Omental fat pad (tissue), 4 donors: ENCODE measurements at places on chromosomes 4 and X.

- no peak for DNase-seq
These were observed 8.9 kb upstream of the NAP1L5 start for GRCh38 chr4:88706574-88706973.

DNA sequence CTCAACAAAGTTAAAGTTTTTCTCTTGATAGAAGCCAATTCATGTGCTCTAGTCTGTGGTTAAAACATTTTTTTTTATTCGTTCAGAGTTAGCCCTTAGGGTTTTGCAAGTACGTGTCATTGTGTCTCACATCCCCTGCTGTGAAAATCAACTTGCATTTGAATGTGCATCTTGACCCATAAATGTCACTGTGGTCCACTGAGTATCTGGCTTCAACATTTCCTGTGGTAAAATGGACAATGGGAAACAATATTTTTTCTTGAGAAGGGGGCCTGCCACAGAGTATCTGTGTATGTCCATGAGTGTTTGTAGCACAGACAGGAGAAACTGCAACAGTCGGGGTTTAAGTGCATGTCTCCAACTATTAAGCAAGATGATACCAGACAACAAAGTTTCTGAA lies 554.8 kb upstream of the TENM3 start:
- no peak for DNase-seq

- DNase-seq: no peak
These were observed 9.2 kb downstream of the NHSL2 start for GRCh38 chrX:71919886-71920285.

- DNase-seq: no peak
These were observed 84.0 kb upstream of the TBC1D9 start for GRCh38 chr4:140839888-140840790.

- DNase-seq: no peak
These were observed 224.9 kb upstream of the HHIP start for GRCh38 chr4:144421056-144421455.

GRCh38 chrX:133654811-133655210 lies 239.5 kb upstream of the GPC4 start:
- DNase-seq: no peak

GRCh38 chr4:56007154-56007553 lies 58.4 kb downstream of the CEP135 start:
- no peak for DNase-seq

DNA sequence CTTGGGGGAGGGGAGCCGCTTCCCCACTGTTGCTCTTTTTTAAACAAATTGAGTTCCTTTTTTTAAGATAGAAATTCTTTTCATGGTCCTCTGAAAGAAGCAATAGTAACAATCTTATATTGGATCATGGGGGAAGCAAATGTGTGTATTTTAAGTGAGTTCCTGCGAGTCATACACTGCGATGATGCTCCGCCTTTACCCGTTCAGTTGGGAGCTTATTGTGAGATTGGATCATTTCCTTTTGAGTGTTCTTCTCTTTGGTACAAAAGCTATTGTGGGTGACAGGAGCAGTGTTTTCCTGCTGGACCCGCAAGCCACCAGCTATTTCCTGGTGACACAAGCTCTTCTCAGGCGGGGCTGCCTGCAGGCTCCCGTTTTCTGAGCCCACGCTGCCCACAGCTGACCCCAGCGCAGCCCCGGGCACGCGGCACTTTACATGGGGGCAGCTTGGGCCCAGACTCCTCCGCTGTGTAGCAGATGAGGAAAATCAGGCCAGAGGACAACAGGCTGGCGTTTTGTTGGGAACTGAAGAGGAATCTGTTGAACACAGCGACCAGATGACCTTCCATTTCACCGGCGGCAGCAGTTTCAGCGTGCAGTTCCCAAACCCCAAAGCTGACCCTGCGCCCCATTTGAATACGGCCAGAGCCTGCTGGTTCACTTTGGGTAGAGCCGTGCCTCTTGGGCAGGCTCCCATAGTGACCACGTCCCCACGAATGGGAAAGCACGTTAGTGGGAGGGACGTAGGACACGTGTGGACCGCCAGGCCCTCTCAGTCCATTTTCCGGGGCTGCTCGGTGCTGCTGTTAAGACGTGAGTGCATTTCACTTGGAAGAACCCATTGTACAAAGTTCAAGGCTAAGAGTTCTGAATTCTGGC lies 12.2 kb downstream of the TADA2B start:
- DNase-seq: no peak

- DNase-seq: no peak
These were observed 218.9 kb downstream of the OR13H1 start for GRCh38 chrX:131762802-131763234.

- DNase-seq: no peak
These were observed 80.1 kb upstream of the MAML3 start for GRCh38 chr4:140233791-140234696.

- no peak for DNase-seq
These were observed 236.7 kb upstream of the JADE1 start for GRCh38 chr4:128572778-128573241.

GRCh38 chrX:35617836-35618235 lies 180.3 kb upstream of the MAGEB16 start:
- DNase-seq: no peak

- DNase-seq: no peak
These were observed 1.7 kb upstream of the HEPH start for GRCh38 chrX:66162331-66162822.

GRCh38 chrX:48578661-48579128 lies 4.4 kb downstream of the RBM3 start:
- DNase-seq: no peak

- no peak for DNase-seq
These were observed 17.4 kb downstream of the VEGFC start for GRCh38 chr4:176775338-176775737.

DNA sequence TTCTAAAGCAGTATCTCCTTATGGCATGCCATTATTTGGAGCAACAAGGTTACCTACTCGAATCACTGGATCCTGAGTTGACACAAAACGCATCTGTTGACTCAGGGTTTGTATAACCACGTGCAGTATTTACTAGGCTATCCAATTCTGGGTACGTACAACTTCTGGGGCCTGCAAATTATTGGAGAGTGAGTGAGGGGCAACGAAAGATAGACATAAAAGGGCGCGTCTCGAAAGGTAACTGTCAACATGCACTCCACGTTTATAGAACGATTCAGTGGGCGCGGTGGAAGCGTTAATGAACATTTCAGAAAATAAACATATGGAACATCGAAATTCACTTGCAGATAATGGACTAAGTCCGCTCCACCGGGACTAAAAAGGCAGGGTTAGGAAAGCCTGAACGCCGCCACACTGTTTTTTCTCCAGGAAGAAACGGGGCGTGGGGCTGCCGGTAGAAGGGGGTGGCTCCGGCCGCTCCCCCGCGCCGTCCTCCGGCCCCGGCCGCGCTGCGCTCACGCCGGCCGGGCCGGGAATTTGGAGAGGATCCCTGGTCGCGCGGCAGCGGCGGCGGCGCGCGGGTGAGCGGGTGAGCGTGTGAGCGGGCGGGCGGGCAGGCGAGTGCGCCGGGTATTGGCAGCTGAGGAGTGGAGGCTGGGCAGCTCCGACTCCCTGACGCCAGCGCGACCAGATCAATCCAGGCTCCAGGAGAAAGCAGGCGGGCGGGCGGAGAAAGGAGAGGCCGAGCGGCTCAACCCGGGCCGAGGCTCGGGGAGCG lies at the start of gene SMAD1:
Gene SMAD1 (plus strand): TSS at position 690 of the 778 bp plus-strand sequence. CDS start 32,761 bp downstream, outside the sequence.
- no peak for DNase-seq

- DNase-seq: no peak
These were observed 33.7 kb downstream of the ADAD1 start for GRCh38 chr4:122412547-122412946.

GRCh38 chrX:110795645-110796406 lies at the start of gene CHRDL1:
CHRDL1 (minus strand) TSS chrX:110795817; CDS start chrX:110792181, 3,636 bp downstream.
- DNase-seq: peak; percentile 24
